T-helper 2 cell (primary cell): ENCODE measurements at places on chromosomes 12 and 14.

GRCh38 chr12:109900752-109901580 lies 892 bp downstream of the TCHP start:
- no peak for DNase-seq

DNA sequence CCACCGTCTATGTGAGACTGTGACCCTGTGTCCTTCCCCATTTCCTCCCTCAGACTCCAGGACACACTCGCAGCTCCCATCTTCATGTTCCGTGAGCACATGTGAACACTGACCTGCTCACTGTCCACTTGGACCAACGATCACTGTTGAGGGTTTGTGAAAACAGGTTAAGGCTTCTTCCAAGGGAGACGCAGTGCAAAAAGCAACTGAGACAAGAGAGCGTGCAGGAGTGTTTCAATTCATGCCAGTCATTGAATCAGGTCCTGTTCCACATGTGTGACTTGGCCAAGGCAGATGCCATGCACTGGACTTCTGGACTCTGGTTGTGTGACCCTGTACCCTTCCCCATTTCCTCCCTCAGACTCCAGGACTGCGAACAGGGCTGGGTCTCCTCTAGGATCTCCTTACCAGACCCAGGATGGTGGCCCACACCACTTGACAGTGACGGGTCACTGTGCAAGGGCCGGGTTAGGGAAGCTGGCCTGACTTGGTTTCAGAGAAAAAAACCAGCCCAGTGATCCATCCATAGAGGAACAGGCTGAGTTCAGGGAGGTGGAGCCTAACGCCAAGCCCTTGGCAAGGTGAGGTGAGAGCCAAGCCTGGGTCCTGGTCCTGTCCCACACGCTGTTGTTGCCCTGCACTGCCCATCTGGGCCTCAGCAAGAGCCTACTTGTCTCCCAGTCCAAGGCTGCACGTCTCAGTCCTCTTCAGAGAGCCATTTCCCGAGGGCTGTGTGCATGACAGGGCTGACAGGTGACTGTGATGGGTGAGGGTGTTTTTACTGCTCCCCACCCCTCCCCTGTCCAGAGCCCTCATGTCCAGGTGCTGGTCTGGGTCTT lies 5.7 kb upstream of the KRT5 start:
- DNase-seq: no peak

GRCh38 chr12:53613821-53614220 lies 12.4 kb downstream of the ATF7 start:
- no peak for DNase-seq

DNA sequence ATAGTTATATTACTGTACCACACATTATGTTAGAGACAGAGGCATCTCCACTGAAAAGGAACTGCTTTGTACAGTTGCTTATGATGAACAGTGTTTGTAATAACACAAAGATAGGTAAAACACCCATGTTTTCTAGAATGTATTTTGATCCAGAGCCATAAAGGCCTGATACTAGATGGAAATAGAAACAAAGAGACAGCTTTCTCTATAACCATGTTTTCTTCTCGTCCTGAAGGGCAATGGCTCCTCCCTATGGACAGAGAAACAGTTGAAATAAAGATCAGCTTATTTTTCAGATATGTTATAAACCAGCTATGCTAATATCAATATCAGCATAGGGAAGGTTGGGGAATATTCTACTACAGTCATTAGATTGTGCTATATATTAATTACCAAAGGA lies 109.2 kb downstream of the ATXN7L3B start:
- no peak for DNase-seq

- DNase-seq: no peak
Measured at GRCh38 chr12:5489760-5490406, 58.0 kb downstream of the NTF3 start.

- no peak for DNase-seq
Measured at GRCh38 chr12:66140731-66141130, 10.2 kb upstream of the LLPH start.

DNA sequence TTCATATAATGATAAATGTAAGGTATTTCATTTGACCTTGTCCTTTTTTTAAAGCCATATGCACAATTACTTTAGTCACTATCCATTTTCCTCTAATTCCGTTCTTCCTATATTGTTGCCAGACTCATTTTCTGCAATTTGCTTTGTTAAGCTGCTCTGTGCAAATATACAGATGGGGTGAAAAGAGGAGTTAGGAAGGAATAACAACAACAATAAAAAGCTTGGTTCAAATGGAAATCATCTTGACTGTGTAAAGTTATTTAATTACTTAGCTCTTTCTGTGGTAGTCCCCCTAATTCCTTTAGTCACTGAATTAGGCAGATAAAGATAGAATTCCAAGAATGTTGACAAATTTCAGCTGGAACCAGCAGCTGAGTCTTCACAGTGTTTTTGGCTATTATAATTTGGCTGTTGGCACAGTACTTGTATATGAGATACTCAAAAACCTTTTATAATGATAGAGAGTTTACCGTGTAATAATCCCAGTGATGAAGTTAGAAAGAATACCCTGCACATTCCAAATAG lies 838.0 kb downstream of the RPS29 start:
- no peak for DNase-seq

DNA sequence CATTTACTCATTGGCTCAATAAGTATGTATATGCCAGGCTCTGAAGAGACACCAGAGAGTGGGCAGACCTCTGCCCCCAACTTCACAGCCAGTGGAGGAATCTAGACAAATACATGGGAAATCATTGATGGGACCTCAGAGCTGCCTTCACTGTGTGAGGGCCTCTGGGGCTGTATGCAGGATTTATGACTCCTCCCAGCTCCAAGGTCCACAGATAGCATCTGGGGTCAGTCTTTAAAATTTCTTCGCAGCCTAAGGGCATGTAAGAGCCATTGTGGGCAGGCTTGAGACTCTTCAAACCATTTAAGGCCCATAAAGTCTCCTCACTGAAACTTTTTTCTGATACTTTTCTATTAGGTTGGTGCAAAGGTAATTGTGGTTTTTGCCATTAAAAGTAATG lies 125.5 kb downstream of the SPTSSA start:
- no peak for DNase-seq

GRCh38 chr12:21413369-21414277 lies 23.8 kb upstream of the PYROXD1 start:
- DNase-seq: no peak

DNA sequence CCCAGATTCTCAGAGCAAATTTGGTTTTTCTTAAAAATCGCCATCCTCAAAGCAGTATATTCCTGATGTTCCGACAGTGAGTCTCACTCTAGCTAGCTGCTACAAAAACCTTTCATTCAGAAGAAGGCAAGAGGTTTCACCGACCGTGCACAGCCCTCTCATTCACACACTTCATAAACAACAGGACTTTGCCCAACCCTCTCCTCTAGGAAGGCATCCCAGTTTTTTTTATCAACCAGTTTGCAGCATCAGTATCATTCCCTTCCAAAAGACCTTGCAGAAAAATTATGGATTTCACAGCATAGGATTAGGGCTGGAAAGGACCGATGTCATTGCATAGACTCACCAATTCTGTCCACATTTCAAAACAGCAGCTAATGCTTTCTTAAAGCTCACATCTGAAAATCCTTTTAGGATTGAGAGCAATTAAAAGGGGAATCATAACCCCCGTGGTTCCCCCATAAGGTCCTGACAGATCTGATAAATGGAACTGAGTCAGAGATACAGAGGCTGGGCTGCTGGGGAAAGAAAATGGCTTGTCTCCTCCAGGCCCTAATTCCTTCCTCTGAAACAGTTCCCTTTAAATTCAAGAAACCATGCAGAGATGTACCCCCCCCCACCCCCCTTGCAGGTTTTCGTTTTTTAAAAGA lies 597 bp downstream of the SVOP start:
- no peak for DNase-seq

DNA sequence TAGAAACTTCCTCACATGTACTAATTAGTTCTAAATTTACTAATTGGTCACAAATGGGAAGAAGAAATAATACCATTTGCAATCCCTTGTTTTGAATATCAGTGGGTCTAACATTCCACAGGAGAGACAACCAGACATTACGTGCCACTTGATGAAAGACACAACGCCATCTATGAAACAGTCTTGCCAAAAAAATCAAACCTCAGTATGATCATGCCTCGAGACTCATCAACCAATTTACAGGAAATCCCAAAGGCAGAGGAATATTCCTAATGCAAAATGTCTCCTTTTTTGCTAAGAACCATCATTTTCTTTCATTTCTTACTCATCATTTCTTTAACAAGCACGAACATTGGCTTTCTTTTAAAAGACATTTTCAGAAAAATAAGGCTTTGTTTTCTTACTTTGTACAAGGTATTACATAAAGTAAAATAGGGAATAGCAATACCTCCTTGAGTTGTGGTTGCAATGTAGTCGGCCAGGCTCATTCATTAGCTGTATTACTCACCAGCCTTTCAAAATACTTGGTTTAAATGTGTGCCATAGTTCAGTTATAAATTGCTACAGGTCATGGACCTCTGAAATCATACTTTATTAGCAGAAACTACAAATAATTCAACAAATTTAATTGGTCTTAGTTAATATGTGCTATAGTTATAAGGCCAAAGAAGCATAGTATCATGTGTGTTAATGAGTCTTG lies 436.2 kb upstream of the FLRT2 start:
- DNase-seq: no peak

- no peak for DNase-seq
Measured at GRCh38 chr12:123655420-123655819, 15.5 kb upstream of the TCTN2 start.

- DNase-seq: no peak
Measured at GRCh38 chr12:47862881-47863280, 41.9 kb downstream of the VDR start.

- DNase-seq: no peak
Measured at GRCh38 chr12:30859226-30859625, 67.3 kb upstream of the TSPAN11 start.

- DNase-seq: no peak
Measured at GRCh38 chr14:68468437-68469207, 324.2 kb downstream of the ZFP36L1 start.

- DNase-seq: no peak
Measured at GRCh38 chr14:58533446-58533845, 104.3 kb upstream of the DACT1 start.

DNA sequence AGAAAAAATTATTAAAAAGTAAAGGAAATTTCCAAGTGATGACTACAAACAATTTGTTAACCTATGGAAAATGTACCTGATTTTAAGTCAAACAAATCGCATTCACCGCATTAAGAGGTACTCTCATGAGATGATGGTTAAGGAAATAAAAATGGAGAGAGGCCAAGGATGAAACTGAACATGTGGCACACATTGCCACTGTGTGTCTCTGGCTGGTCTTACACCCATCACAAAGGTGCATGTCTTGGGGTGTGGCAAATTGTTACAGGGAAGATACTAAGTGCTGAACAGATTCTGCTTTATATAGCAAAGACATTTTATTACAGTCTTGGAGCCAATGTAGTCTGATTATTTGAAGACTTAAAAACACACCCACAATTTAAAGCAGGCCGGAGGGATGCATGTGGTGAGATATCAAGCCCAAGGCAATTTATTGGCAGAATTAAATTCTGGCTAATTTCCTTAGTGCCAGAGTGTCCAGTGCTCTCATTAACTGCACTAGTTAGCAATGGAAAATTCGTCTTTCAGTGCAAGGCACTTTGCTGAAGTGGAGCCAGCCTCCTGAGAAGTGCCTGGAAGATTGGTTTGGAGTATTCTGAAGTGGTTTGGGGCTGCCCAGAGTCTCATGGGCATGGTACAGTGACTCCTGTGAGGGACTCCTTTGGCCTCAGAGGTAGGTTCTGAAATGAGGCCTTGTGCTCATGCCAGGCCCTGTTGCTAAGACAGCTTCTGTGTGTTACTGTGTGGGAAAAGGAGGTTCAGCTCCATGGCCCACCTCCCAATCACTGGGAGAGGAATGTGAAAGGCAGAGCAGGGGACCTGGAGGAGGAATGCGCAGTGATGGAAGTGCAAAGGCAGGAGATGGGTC lies 166.9 kb downstream of the BRMS1L start:
- no peak for DNase-seq

- DNase-seq: peak; percentile 69
Measured at GRCh38 chr14:67943947-67944346, 124.4 kb downstream of the RAD51B start.

- DNase-seq: no peak
Measured at GRCh38 chr14:53951627-53952303, 4.9 kb downstream of the BMP4 start.

GRCh38 chr14:85483652-85484051 lies 46.3 kb upstream of the FLRT2 start:
- DNase-seq: no peak

- no peak for DNase-seq
Measured at GRCh38 chr14:19729763-19730162, 13.6 kb upstream of the OR4Q3 start.

- no peak for DNase-seq
Measured at GRCh38 chr12:52038447-52038846, 12.8 kb upstream of the NR4A1 start.

DNA sequence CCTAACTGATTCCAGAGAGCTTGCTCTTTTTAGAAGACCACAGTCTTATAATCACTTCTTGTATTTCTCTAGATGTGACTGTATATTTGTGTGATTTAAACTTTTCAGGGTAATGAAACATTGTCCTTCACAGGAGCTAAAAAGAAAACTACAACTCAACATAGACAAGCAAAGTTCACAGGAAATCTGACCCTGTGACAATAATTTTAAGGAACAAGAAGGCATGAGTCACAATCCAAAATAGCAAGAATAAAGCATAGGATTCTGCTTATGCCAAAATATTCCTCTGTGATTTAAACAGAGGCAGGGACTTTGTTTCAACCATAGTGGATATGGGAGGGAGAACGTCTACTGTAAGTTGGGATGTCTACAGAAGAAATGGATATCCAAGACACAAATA lies 44.3 kb downstream of the GPR65 start:
- DNase-seq: no peak

GRCh38 chr12:45989287-45989686 lies 1.1 kb downstream of the SCAF11 start:
- no peak for DNase-seq

DNA sequence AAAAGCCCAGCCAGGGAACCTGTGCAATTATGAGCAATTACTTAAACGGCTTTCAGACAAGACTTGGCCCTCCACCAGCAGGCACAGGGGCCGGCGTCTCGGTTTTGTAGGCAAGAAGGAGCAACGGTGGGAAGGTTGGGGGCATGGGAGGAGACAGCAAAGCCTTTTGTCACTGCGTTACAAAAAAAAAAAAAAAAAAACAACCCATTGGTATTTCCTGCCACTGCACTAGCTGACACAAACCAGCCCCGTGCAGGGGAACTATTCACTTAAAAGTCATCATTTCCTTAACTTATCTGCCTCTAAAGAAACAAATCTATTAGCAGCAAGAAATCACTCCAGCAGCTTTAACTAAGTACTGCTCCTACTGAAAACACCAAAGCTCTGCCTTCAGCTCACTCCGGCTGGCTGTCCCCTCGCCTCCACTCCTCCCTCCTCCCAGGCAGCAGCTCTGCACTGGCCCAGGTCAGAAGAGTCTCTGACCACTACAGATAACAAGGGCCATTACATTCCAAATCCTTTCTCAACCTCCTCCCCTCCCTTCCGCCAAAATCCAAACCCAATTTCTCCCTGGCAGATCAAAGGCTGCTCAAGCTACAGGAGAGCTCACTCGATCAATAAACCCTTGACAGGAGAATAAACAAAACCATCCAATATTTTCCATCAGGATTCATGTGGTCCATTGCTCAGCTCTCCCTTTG lies 105.2 kb upstream of the CDKN3 start:
- DNase-seq: no peak

GRCh38 chr14:77306416-77306815 lies 14.3 kb downstream of the POMT2 start:
- DNase-seq: no peak
